ENCODE measurements at places on chromosomes 2 and 18.

- DNase-seq: peak; percentile 44
Observed at GRCh38 chr18:23143016-23143814, 7.9 kb downstream of the CABLES1 start.

- DNase-seq: no peak
Observed at GRCh38 chr18:5842653-5843052, 52.7 kb downstream of the TMEM200C start.

DNA sequence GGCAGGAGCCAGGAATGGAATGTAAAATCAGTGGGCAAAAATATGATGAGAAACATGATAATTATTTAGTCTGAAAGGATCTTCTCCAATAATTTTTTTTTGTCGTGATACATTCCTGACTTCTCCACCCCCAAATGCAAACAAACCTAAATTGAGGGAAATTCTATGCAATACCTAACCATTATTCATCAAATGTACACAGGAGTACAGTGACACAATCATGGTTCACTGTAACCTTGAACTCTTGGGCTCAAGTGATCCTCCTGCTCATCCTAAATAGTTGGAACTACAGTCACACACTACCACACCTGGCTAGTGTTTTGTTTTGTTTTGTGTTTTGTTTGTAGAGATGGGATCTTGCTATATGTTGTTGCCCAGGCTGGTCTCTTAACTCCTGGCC lies 46.5 kb downstream of the RAB10 start:
- no peak for DNase-seq

- no peak for DNase-seq
Observed at GRCh38 chr2:201999279-201999678, 34.4 kb upstream of the FZD7 start.

- DNase-seq: no peak
Observed at GRCh38 chr18:75554644-75555185, 127.2 kb upstream of the SMIM21 start.

- DNase-seq: no peak
Observed at GRCh38 chr2:85999061-85999831, 106.4 kb downstream of the POLR1A start.

DNA sequence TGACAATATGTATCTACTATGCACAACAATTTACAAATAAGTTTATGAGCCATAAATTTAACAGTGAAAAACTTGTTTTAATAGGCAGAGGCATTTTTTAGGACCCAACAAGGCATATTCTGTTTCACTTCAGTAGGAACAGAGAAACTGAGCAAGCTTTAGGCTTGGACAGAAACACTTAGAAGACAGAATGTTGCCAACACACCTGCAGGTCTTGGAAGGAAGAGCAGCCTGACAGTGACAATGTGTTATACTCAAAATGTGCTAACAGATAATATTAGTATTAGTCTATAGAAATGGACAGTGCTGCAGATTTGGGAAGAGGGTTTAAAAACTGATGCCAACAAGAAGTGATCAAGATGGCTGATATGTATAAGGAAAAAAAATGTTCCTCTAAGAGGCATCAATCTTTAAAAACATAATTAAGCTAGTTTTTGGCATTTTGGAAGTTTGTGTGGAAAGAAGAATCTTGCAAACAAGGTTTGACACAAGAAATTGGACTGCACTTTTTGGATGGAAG lies 297.1 kb upstream of the FSIP2 start:
- no peak for DNase-seq

DNA sequence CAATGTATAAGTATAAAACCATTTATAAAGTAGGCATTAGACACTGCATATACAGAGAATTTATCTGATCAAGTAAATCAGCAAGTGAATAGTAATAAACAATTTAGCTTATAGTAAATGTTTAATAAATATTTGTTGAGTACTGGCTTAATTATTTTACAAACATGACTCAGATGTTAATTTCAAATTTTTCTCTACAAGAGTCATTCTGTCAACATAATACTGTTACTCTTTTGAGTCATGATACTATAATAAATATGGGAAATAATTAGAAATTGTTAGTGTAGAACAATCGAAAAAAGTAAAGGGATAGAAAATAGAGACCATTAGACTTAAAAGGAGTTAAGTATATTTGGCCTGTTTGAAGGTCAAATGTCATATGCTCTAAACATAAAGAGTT lies 133.6 kb upstream of the MC4R start:
- DNase-seq: no peak

- DNase-seq: no peak
Observed at GRCh38 chr2:174931724-174932123, 73.5 kb downstream of the CHN1 start.

GRCh38 chr2:21044694-21045371 lies 960 bp upstream of the APOB start:
- no peak for DNase-seq

DNA sequence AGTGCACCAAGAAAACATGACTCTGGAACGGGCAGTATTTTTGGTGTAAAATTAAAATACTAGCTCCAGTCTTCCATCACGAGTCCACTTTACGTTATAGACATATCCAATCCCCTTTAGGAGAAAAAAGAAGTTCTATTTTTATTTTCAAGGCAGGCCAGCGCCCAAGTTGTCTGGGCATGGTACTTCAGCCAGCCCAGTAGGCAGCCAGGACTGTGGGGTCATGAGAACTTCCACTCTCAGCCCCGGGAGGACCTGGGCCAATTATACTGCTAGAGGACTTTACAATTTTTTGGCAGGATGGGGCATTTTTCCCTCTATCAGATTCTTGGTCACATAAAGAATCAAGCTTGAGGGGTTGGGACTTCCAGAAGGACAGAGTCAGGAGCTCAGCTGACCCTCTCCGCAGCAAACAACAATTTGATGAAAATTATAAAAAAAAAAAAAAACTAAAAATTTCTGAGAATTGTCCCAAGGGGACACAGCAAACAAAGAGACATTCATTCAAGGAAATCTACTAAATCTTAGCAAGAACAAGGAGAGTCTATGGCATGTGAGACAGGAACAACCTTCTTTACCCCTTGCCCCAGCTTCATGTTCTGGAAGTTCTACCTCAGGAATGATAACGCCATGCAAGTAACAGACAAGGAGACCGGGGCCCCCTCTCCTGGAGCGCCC lies 37.3 kb upstream of the B3GNT2 start:
- DNase-seq: no peak

DNA sequence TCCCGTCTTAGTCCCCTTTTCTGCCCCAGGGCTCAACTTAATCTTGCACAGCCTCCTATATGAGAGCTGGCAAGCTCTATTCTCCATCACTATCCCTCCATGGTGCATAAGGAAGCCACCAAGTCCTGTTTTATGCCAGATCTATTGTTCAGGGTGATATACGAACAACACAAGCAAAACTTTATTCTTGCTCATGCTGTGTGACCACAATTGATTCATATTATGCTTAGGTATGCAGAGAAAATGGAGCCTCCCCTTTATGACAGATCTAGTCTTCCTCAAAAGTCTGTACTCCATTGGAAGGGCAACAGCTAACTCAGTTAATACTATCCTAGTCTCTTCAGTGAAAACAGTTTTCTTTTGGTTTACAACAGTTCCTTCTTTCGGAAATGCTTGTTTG lies 94.0 kb upstream of the STON1 start:
- no peak for DNase-seq

DNA sequence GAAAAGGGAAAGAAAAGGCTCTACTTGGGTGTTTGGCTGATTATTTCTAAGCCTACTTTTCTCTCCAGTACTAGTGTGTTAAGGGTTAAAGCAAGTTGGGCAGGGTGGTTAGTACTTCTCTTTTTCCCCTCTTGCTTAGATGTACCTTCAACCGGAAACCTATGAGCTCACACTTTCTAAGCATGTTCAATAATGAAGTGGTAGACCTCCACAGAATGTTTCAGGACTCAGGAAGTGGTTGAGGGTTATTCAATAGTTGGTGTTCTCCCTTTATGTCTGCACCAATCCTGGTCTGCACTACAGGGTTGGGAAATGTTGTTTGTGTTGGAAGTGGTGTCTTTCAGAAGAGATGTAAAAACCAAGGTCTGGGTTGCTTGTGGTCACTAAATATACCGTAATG lies 137.1 kb downstream of the ZEB2 start:
- DNase-seq: no peak

DNA sequence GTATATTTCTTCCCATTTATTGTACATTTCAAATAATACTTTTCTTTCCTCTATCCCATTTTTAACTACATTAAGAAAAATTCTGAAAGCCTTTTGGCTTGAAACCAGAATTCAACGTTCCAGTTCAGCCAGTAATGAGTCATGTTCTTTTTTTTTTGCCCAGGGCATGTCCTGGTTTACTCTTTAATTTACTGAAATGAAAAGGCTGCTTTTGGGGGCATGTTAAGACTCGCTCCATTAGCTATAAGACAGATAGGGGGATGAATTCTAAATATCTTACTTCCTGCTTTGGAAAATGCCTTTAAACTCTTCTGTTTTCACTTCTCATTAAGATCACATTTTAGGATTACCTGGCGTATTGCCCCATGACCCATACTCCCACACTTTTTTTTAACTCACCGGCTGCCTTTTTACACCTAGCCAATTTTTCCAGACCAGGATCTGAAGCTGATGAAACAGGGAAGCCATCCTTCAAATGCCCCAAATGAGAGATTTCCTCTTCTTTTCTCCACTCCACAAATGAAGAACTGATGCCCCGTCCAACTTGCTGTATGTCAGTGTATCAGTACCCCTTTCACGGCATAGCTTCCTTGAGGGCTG lies 585 bp downstream of the ABCA12 start:
- DNase-seq: peak; percentile 23

DNA sequence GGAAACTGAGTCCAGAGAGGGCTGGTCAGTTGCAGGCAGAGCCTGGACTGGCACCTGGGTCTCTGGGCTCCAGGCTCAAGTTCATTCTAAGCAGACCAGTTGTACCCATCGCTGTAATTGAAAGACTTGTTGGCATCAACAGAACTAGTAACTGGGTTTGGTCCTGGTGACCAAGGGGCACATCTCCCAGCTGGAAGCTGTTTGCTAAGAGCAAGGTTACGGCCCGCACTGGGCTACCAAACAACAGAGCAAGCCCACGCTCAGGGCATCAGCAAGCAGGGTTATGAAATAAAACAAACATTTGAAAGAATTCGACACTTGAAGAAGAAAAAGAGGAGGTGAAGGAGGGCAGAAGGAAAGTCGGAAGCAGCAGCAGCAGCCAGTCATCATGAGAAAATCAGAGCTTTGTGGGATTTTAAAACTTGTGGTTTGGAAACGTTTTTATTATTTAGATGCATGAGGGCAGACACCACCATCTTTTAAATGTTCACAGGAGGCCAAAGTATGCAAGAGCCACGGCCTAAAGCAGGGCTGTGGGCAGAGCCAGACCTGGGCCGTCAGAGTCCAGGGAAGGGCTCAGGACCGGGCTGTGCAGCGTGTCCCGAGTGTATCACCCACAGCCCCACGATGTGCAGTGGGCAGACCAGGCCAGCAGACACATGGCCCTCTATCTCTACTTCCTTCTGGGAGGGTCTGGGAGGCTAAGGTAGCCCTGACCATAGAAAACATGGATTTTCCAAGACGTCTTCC lies 220.3 kb downstream of the BCL2 start:
- no peak for DNase-seq

GRCh38 chr2:47838249-47838648 lies 55.3 kb downstream of the MSH6 start:
- DNase-seq: no peak

- no peak for DNase-seq
Observed at GRCh38 chr18:22701326-22701725, 231.8 kb upstream of the RBBP8 start.

- DNase-seq: peak; percentile 48
Observed at GRCh38 chr2:145687442-145688134, 1167.7 kb upstream of the ZEB2 start.

GRCh38 chr2:161044095-161044865 lies 115.9 kb upstream of the TANK start:
- DNase-seq: peak; percentile 49

- DNase-seq: no peak
Observed at GRCh38 chr2:64410671-64411070, 43.3 kb upstream of the LGALSL start.

DNA sequence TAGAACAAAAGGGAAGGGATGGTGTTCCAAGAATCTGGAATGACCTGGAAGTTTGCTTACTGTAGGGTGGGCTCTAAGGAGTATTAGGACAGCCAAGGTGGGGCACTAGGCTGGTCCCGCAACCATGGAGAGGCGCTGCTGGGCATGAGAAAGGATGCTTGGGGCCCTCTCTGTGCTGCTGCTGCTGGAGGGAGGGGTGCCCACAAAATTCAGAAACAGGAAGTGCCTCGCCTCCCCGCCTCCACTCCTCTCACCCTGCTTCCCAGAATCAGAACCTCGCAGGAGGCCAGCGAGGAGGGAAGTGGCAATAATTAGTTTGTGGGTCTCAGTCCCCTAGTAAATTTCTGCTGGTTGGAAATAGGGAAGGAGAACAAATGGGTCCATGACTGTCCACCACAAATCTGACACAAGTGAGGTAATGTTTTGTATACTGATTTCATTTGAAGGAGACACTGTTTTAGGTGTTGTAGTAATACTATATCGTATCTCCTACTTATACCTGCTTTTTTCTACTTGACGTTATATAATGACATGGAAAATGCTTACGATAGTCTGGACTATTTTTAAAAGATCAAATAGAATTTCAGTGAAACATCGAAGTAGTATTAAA lies 7.9 kb upstream of the PDCL3 start:
- DNase-seq: no peak

DNA sequence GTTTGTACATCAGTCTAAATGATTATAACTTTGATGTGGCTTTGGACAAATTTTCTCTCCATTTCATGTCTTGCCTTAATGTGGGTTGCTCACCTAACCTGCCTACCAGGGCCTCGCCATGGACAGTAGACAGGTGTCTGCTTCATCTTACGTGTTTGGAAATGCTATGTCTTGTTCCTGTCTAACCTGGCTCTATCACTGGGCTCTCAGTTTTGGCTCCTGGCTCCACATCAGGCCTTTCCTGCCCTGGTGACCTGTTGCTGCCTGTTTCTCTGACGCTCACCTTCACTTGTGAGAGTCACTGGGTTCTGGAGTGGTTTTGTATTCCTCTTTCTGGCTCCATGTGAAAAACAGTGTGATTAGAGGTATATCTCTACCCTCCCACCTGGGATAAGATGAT lies 65.9 kb downstream of the PHLPP1 start:
- DNase-seq: no peak

GRCh38 chr18:49847524-49847923 lies 34.2 kb upstream of the ACAA2 start:
- DNase-seq: no peak

GRCh38 chr2:150165988-150166312 lies 321.5 kb downstream of the RND3 start:
- DNase-seq: no peak

- DNase-seq: no peak
Observed at GRCh38 chr2:39541011-39541930, 104.2 kb upstream of the MAP4K3 start.

DNA sequence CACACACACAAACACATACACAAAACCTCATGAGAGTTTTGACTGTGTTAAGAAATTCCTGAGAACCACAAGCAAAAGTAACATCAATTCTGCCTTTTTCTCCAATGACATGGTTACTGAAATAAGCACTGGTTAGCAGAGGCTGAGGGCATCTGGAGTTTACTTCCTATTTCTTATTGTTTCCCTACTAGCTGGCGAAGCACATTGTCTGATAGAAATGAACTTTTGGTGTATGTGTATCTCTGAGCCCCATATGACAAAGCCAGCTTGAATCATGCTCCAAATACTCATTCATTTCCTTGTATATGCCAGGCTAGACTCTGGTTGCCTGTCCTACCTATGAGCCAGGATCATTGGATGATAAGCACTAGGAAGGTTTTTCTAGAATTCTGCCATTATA lies 203.1 kb downstream of the NCKAP5 start:
- DNase-seq: no peak

GRCh38 chr2:71486881-71487640 lies 33.7 kb downstream of the DYSF start:
- DNase-seq: no peak
